ENCODE measurements at places on chromosomes 4 and X.

DNA sequence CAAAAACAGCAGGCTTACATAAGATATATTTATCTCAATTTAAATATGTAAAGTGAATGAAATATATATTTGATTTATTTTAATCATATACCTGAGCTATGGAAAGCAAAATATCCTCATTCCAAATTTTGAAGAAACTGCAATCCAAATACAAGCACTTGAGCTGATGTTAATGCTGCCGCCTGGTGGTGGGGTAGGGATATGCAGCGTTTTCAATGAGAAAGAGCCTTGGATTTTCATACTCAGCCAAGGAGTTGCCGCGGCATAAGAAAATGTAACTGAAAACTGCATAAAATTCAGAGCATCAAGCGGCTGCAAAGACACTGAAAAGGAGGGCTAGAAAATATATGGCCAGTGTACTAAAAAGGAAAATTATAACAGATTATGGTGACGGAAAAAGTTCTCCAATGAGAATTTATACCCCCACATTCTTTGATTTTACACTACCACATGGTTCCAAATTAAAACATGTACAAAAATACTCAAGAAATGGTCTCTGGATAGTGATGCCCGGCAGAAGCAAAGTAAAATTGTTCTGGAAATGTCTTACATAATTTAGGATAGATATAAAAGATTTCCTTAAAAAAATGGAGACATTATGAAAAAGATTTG lies 660.3 kb upstream of the PITX2 start:
- peak; percentile 65 for DNase-seq

DNA sequence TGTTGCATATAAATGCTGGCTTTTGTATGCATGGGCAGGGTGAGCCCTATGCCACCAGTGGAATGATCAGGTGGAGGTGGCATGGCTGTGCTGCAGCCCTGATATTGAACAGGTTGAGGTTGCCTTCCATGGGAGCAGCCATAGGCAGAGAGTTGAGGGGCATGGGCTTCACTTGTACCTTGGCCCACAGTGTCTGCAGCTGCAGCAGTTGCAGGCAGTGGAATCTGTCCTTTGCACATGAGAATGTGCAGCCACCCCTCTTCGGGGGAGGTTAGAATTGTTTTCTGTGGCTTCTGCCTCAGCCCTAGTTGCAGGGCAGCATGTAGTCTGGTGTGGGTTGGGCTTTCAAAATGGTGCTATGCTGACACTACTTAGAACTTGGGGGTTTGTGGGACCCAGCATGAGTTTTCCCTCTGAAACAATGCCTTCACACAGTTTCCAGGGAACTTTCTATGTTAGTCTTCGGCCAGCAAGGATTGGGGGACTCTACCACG lies 25.4 kb upstream of the VSIG1 start:
- DNase-seq: no peak

DNA sequence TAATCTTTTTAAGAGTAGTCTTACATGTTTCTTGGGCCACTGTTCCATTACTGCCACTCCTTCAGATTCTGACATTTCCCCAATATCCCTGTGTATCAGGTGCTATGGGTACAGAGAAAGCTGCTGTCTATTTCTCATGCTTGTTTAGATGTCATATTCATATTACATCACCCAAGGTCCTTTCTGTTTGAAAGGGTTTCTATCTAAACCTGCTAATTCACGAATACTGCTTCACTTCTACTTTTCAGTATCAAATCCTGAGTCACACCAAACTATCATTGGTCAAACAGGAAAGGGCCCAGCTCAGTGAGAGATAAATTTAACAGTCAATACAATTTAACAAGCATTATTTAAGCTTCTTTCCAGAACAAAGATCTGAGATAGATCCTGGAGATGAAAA lies 241.4 kb downstream of the UGT8 start:
- DNase-seq: no peak

DNA sequence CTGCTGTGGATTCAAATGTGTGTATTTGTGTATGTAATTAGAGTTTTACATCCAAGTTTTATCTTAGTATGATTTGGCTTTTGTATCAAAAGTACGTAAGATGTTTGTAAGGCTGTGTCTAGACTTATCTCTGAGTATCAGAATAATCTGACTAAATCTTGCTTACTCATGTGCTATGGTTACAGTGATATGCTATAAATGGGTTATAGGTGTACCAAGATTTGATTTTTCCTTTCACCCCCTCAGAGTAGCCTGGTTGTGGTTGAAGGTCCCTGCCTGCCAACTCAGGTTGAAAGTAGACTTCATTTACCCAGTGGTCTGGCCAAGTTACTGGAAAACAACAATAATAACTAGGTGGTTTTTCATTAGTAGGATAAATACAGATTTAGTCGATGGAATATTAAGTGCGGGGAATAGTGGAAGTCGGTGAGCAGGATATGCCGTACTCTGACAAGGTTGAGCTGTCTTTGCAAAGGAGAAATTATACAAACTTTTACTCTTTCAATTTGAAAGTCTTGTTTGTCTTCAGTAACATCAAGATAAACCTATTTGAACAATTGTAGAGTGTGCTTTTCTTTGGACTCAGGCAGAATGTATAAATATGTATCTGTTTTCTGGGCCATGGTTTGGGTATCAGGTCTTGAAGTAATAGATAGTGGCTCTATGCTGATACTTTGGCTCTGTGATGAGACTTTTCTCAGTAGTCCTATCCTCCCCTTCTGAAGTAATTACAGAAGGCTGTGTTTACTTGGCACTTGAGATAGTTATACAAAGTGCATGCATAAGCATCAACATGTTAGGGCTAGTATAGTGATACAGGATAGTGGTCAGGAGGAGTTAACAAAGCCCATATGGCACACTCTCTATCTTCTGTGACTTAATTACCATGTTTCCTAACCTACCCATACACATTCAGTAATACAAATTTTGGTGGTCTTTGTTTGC lies 23.7 kb downstream of the BMP2K start:
- no peak for DNase-seq

- no peak for DNase-seq
Observed at GRCh38 chr4:159185591-159186023, 82.7 kb downstream of the RAPGEF2 start.

DNA sequence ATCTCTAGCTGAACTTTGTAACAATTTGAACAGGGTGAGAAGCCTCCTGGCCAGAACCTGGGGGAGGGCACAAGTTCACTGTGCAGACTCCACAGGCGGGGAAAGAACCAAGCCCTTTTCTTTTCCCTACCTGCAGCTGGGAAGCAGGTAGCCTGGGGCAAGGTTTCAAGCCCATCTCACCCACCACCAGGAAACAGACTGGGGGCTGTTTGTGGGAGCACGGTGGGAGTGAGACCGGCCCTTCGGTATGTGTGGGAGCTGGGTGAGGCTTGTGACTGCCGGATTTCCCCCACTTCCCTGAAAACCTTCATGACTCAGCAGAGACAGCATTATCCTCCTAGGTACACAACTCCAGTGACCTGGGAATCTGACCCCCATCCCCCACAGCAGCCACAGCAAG lies 211.7 kb downstream of the ZNF674 start:
- no peak for DNase-seq

- no peak for DNase-seq
Observed at GRCh38 chr4:6753891-6754290, 28.6 kb upstream of the KIAA0232 start.
